Bone marrow (tissue), 2 donors: ENCODE measurements at places on chromosomes 3 and 15.

DNA sequence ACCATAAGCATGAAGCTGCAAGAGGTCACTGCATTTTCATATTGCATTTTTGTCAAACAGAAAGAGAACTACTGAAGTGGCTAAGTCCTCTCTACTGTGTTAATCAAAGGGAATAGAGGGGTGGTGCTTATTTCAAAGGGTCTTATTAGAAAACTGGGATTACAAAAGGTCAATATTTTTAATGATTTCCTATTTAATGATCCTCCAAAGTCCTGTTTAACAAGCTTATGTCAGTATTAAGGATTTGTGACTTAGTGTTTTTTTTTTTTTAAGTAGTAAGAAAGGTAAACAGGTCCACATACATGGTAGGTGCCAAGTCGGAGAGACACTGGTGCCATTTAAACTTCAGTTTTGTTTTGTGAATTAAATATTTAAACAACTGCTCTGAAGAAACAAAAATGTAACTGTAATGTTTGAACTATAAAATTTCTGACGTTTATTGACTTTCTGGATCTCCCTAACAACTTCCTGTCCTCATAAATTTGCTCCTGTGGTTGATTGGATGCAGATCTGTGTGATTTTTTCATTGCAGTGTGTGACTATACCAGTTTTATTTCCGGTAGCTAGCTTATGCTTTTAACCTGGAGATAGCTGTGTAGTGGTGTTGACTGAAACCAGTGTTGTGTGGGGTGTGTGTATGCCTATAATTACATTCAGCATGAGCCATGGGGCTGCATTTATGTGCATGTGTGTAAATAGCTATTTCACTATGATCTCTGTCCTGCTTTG, 8.6 kb upstream of the CACNA1D start:
- DNase-seq, result no peak

DNA sequence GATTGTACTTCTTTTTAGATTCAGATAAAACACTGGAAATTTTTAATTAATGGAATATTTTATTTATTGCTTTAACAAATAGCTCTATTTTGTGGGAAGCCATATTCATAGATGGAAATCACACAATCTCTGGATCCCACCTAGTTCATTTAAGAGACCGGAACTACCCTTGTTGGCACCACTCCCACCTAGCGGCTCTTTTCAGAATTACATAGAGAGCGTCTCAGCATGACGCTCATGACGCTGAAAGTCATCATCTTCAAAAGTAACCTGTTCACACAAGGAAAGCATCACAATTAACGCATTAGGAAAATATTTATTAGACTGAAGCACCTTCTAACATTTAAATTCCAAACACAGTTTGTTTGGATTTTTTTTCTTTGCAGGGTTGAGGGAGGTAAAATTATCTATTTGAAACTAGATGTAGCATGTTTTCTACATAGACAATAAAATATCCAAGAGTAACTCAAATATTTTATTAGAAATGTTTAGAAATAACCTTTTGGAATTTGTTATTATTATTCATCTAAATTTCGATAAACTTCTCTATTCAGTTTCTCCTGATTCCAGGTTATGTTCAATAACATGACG, 214.9 kb upstream of the ARRDC4 start:
- no peak for DNase-seq

DNA sequence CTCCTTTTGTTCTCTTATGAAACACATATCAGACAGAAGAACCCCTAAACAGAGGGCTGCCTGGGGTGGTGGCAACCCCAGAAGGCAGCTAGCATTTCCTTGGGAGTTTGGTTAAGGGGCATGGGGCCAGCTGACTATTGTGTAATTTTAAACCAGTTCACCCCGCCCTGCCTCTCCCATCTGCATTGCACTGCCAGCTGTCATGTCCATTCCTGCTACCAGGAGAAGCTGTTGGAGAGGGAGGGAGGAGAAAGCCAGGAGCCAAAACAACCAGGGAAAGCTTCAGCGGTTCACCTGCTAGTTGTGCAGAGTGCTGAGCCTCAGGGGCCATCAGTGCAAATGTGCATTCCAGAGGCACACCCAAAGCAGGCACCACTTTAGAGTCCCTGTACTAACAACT, 47.6 kb upstream of the ATP1B3 start:
- no peak for DNase-seq

GRCh38 chr3:26343647-26344046, 278.9 kb upstream of the LRRC3B start:
- no peak for DNase-seq

DNA sequence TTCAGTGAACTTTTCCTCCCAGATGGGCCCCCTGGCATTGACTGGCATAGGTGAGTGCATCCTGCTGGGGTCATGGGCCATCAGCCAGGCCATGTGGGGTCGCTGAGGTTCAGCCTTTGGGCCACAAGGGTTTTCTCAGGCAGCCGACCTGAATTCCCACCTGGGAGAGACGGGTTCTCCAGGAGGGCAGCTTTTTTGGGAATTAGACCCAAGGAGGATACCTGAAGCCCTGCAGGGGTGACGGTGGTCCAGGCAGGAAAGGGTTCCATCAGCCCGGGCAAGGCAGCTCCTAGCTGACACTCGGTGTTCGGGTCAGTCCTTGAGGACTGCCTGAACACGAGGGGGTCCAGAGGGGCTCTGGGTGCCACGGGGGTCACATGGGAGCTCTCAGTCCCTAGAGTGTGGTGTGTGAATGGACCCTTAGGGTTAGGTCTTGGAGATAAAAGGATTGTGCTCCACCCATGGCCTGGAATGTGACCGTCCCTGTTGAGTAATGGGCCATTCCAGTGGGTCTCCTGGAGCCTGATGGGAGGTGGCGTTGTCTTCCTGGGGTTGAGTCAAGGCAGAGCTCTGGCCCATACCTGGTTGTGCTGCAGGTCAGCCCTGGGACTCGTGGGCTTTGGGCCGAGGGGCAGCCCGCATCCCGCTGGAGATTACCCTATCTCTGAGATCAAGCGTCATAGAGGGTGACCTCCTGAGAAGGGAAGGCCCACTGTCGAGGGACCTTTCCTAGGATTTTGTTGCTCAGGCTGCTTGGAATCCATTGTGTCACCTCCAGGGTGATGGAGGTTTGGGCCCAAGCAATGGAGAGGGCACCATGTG, 192.8 kb downstream of the UBE3A start:
- no peak for DNase-seq

- DNase-seq, result no peak
Observed at GRCh38 chr3:148585671-148586379, 111.9 kb upstream of the AGTR1 start.

DNA sequence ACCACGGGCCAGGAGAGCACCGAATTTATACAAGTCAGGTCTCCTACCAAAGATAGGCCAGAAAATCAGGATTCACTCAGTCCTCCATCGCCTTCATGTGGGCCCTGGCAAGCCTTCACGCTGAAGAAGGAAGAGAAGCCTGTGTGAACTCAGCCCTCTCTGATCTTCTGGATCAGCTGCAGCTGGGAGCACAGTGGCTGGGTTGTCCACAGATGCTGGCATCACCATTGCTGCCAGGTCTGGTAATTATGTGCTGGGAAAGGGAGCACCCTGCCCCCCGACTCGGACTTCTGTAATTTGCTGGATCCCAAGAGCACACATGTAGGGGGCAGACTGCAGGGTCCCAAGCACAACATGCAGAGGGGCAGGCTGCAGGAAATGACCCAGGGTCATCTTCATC, 12.4 kb upstream of the PDE8A start:
- DNase-seq, result no peak

- DNase-seq, result no peak
Observed at GRCh38 chr15:40471808-40472150, 995 bp downstream of the CHST14 start.

DNA sequence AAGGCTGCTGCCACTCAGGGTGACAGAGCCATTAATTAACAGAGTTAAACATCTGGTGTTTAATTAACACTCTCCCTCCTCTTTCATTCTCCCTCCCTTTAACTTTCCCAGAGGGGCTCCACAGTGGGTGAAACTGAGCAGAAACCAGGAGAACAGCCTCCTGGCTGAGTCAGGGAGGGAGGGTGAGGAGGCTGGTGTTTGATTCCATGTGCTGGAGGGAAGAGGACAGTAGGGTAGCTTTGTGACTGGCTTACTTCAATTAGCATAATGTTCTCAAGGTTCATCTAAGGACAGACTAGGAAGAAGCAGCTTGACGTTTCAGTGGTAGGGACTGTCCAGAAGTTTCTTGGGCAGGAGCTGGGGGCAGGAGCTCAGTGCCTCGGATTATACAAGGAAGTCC, 62.8 kb downstream of the SEMA5B start:
- DNase-seq, result no peak

DNA sequence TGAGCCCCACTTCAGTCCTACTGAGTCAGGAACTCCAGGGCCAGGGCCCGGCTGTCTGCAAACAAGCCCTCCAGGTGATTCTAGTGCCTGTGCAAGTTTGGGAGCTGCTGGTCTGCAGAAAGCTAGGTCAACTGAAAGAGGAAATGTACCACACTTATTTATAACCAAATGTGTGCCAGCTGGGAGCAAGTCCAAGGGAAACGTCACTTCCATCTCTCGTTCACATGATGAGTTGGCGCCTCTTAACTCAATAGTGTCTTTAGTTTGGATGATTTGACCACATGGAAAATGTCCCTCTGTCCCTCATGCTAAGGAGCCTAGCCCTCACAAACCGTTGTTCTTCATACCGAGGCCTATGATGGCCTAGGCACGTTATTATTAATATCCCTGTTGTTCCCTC, 43.2 kb downstream of the GOLGA8S start:
- DNase-seq, result no peak

GRCh38 chr15:56327721-56328502, 37.3 kb upstream of the TEX9 start:
- DNase-seq, result no peak

- DNase-seq, result no peak
Observed at GRCh38 chr3:102177075-102177755, 257.6 kb upstream of the ZPLD1 start.

GRCh38 chr3:120742849-120743365, 363 bp downstream of the GTF2E1 start:
- no peak for DNase-seq

- DNase-seq, result no peak
Observed at GRCh38 chr3:173988909-173989308, 591.4 kb downstream of the NLGN1 start.

DNA sequence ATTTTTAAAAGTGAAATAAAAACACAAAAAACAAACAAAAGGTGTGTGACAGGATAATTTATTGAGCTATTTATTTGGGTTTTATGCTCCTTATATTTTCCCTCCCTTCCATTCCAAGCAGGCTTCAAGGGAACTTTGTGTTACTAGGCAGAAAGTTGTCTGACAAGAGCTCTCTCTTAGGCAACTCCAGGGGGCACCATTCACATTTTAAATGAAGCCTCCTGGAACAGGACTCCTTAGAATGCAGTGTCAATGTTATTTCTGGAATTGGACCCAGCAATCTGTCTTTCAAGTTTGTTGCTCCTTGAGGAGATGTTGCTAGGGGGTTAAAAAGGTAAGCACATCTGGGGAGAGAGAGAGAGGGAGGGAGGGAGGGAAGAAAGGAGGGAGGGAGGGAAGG, 5.4 kb upstream of the RFX7 start:
- DNase-seq, result no peak

GRCh38 chr15:73991726-73992593, at the start of gene STOML1:
Gene STOML1 (minus strand): TSS chr15:73992295. CDS start chr15:73992223, 72 bp downstream.
- DNase-seq, result peak; percentile 85

GRCh38 chr3:151058740-151059139, 26.7 kb upstream of the MED12L start:
- no peak for DNase-seq

- peak; percentile 67 for DNase-seq
Observed at GRCh38 chr15:41258750-41259471, 27.8 kb downstream of the CHP1 start.

- no peak for DNase-seq
Observed at GRCh38 chr15:54772663-54773062, 424.1 kb downstream of the RSL24D1 start.

GRCh38 chr15:90412356-90413194, 24.5 kb downstream of the IQGAP1 start:
- no peak for DNase-seq

- no peak for DNase-seq
Observed at GRCh38 chr15:60299452-60300047, 98.2 kb downstream of the ANXA2 start.

GRCh38 chr3:89332793-89333192, 225.4 kb downstream of the EPHA3 start:
- DNase-seq, result no peak

GRCh38 chr3:31530960-31531335, 1.8 kb upstream of the STT3B start:
- DNase-seq, result no peak

DNA sequence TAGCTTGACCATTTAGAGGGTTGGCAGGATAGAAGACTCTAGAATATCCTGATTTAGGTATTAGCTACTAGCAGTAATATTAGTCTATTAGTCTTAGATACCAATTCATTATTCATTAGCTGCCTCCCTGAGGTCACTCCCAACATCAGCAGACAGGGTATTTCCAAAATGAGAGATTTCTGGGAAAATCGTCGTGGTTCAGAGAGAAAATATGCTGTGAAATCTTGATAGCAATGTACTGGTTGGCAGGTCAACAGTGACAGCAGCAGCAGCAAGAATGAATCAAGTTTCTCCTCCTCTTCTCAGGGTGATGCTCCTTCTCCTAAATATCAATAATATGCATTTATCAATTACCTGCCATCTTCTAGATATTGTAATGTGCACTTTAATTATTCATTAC, 41.3 kb upstream of the ROBO1 start:
- DNase-seq, result no peak

GRCh38 chr15:29220852-29221251, 48.8 kb downstream of the NSMCE3 start:
- no peak for DNase-seq

DNA sequence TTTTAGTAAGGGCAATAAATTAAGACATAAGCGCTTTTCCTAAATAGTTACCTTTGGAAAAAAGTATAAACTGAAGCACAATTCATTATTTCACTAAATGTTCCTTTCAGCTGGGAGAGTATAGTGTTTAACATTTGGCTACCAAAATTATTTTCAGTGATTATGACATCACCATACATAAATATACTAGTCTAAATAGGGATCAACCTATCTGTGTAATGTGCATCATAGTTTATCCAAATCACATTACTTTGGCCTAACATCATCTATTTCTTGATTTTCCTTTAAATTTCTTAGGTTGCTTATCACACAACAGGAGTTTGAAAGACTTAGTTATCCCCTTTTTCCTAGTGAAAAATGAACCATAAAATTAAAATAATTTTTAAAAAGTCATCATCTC, 738.9 kb downstream of the ROBO1 start:
- DNase-seq, result no peak

DNA sequence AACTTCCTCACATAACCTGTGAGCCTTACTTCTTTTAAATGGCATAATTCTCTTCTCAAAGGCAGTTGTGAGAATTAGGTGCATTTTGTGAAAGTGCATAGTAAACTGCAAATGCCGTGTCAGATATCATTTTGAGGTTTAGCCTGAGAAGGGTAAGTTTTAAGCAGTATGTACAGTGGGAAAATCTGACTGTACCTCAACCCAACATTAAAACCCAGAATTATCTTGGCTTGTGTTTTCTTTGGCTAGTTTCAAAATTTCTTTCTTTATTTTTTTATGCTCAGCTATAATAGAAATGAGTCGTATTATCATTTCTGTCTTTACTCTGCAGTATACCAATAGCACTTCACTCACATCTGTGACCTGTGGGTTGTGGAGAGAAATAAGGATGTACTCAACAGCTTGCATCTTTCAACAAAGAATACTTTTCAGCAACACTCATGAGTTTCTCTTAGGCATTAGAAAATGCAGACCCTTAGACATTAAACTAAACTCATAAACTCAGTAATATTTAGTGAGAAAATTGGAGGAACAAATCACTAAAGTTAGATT, 65.7 kb downstream of the RASA2 start:
- DNase-seq, result no peak

- DNase-seq, result peak; percentile 31
Observed at GRCh38 chr3:171967137-171967783, 72.1 kb upstream of the FNDC3B start.

GRCh38 chr3:13689373-13690260, 140.7 kb downstream of the FBLN2 start:
- no peak for DNase-seq
